ENCODE measurements at places on chromosomes 5 and 9. TPM values are rescaled to one million over a fixed set of nuclear protein-coding genes. Genes with fewer than 3 reads are reported as not detected.
A peak's percentile ranks its signal among the peaks of the same experiment; 100 is the strongest.

Gene PAIP1
- 109 TPM for total RNA-seq

Gene KYAT1
- total RNA-seq, result 8.0 TPM

Gene ELAVL2
- 1.4 TPM for total RNA-seq

Gene LCN9
- 1.7 TPM for total RNA-seq

Gene AFAP1L1
- total RNA-seq, result 0.36 TPM

Gene TSLP
- total RNA-seq, result 0.42 TPM

Gene INSL4
- total RNA-seq, result not detected

Gene INSL6
- total RNA-seq, result not detected

DNA sequence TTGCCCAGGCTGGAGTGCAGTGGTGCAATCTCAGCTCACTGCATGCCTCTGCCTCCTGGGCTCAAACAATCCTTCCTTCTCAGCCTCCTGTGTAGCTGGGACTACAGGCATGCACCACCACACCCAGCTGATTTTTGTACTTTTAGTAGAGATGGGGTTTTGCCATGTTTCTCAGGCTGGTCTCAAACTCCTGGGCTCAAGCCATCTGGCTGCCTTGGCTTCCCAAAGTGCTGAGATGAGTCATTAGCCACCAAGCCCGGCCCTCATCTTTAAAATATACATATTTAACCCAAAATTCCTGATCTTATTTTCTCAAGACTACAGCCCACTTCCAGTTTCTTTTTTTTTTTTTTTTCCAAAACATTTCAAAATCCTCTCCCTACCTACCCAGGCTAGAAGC lies 31.7 kb upstream of the MINAR2 start:
- H3K27me3 ChIP-seq, result no peaks in the 10 kb centered on the region
- no peak for DNase-seq
- H3K4me1 ChIP-seq, result peaks cover 6% of the 10 kb centered on the region
- no peaks in the 10 kb centered on the region for H3K36me3 ChIP-seq
- H3K27ac ChIP-seq, result no peak overlapping the region

DNA sequence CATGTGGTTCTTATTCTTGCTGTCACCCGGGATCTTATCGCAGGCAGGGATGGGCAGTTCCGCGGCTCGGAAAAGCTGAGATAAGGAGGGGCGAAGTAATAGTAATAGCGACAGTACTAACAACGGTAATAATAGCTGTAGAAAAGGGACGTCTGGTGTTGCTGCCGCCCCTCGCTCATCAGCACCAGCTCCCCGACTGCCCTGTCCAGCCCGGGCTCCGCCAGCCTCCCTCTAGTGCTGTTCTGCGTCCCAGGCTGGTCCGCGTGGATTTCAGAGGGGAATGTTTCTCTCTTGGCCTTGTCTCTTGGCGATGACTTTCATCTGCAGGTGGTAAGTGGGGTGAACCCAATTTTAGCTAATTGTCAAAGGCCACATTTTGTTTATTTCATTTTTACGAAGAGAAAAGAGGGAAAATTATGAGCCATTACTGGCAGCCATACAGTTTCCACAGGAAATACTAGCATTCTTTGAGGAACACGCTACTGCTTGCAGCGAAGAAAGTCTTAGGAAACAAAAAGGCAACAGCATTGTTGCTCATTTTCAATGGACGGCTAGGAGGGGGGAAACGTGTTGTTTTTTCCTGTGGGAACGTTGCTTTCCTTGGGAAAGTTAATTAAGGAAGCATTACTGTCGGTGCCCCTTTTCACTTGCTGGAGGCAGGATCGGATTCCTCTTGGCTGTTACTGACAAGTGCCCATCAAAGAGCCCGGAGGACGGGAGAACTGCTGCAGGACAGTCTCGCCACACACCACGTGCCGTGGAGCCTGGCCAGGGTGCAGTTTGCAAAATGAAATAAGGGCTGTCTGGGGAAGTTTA lies 762 bp downstream of the SNCAIP start:
- peaks cover 7% of the 10 kb centered on the region for H3K36me3 ChIP-seq
- DNase-seq, result peak; percentile 33
- peaks cover 59% of the 10 kb centered on the region for H3K4me1 ChIP-seq
- peak overlapping the region; percentile 96 for H3K4me3 ChIP-seq

DNA sequence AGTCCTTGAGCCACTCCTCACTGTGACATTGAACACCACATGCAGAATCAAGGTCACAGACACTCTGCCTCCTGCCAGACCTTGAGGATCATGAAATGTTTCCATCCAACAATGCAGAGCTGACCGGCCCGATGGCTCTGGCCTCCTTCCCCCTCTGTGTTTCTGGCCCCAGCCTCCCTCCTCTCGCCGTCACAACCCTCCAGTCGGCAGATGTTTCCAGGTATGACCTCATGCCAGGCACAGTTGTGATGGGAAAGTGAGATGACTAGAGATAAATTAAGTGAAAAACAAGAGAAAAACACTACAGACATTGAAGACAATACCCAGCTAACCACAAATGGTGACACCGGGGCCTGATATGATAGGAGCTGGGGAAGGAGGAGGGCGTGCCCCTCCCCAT lies 9.8 kb downstream of the NTNG2 start:
- H3K36me3 ChIP-seq, result no peaks in the 10 kb centered on the region
- H3K4me1 ChIP-seq, result no peaks in the 10 kb centered on the region
- no peak overlapping the region for H3K27ac ChIP-seq
- peaks cover 74% of the 10 kb centered on the region for H3K27me3 ChIP-seq

- peaks cover 5% of the 10 kb centered on the region for H3K36me3 ChIP-seq
- no peak overlapping the region for H3K27ac ChIP-seq
- peaks cover 7% of the 10 kb centered on the region for H3K27me3 ChIP-seq
- no peak for DNase-seq
- no peaks in the 10 kb centered on the region for H3K4me1 ChIP-seq
These were observed 20.1 kb downstream of the SYK start for GRCh38 chr9:90821697-90822096.

DNA sequence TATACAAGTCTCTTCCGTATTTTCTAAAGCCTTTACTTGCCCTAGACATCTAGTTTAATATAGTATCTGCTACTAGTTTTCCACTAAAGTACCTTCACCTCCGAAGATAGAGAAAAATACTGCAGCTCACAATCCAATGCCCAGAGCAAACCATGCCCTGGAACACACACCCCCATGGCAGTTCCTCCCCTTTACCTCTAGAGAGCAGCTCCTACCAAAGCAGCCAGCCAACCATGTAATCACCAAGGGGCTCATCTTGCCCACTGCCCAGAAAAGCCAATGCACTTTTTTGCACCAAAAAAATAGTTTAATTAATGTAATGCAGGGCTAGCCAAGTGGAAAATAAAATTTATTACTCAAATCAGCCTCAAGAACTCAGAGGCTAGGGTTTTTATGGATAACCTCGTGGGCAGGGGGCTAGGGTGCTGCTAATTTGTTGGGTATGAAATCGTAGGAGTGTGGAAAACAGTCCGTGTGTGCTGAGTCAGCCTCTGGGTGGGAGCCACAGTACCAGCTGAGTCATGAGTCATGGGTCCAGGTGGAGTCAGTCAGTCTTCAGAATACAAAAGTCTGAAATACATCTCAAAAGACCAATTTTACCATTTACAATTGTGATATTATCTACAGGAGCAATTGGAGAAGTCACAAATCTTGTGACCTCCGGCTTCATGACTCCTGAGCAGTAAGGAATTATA lies 120.1 kb upstream of the ACO1 start:
- DNase-seq, result no peak
- no peak overlapping the region for H3K4me3 ChIP-seq
- H3K4me1 ChIP-seq, result peaks cover 4% of the 10 kb centered on the region
- H3K36me3 ChIP-seq, result no peaks in the 10 kb centered on the region

DNA sequence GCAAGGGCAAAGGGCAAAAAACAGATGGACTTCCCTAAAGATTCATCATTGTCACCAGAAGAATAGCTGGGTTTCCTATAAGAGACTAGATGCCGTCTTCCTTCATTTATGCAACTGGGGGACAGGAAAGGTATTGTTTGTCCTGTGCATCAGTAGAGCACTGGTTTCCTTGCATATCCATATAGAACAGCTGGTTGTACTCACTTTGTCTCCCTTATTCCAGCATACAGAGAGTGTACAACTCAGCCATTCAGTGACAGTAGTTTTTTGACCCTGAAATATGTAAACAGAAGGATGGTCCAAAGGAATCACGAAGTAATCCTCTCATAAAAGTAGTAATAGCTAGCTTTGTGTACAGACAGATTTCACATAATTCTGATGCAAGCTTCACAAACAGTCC lies 22.5 kb upstream of the MAST4 start:
- H3K4me3 ChIP-seq, result no peak overlapping the region
- no peaks in the 10 kb centered on the region for H3K36me3 ChIP-seq
- no peaks in the 10 kb centered on the region for H3K4me1 ChIP-seq
- H3K27me3 ChIP-seq, result peaks cover 32% of the 10 kb centered on the region
- H3K27ac ChIP-seq, result no peak overlapping the region

DNA sequence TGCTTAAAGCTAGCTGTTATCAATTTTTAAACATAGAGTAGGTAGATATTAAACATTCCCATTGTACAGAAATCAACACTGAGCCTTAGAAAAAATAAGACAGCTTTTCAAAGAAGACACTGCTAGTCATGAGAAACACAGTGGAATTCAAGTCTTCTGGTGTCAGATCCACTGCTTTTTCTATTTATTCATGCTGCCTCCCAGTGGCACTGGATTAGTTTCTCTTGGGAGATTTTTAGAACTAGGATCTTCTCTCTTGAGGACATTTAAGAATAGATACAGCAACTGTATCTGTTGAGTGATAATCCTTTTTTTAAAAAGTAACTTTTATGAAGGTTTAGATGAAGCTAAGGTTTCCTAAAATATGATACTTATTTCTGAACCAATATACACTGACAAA lies 1635.4 kb upstream of the C9orf72 start:
- no peak overlapping the region for H3K27ac ChIP-seq
- no peak for DNase-seq
- H3K36me3 ChIP-seq, result no peaks in the 10 kb centered on the region
- no peak overlapping the region for H3K4me3 ChIP-seq
- peaks cover 36% of the 10 kb centered on the region for H3K27me3 ChIP-seq
- peaks cover 20% of the 10 kb centered on the region for H3K4me1 ChIP-seq

- no peaks in the 10 kb centered on the region for H3K27me3 ChIP-seq
- no peaks in the 10 kb centered on the region for H3K36me3 ChIP-seq
- DNase-seq, result no peak
- no peak overlapping the region for H3K27ac ChIP-seq
- H3K4me3 ChIP-seq, result no peak overlapping the region
These were observed 145.5 kb upstream of the PCA3 start for GRCh38 chr9:76618762-76619161.

DNA sequence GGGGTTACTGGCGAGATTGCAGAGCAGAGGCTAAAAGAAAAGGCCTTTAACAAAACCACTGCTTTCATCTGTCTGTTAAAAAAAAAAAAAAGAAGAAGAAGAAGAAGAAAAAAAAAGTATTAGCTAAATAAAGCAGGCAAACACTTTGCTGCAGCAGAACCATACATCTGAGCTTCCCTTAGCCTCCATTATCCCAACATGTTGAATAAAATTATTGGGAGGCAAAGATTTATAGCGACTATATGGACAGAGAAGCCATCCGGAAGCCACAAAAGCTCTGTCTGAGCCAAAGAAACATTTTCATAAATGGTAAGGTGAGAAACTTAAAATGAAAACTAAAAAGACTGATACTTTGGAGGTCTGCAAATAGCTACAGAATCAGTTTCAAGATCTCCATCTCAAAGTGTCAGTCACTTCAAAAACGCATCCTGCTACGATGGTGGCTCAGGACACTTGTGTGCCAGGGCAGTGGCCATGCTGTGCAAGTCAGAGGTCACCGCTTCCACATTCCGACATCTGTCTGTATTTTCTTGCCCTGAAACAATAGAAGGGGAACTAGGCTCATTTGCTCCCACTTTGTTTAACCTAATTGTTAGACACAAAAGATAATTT lies 9.6 kb downstream of the EFNA5 start:
- no peak overlapping the region for H3K27ac ChIP-seq
- peaks cover 2% of the 10 kb centered on the region for H3K36me3 ChIP-seq
- no peaks in the 10 kb centered on the region for H3K27me3 ChIP-seq
- no peak for DNase-seq

DNA sequence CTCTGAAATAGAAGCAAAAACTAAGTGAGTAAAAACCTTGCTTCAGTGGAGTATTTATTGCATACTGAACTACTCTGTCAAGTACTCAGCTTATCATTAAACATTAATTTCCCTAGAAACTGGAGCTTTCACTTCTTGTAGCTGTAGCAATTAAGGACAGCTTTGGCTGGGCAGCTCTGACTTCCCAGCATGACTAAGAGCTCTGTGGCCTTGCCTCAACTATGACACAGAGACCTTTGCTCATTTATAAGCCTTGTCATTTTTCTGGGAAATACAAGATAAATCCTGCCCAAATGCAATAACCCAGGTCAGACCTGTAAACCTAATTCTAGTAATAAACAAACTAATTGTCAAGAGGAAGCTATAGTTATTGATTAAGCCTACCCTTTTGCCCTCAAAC lies 65.4 kb upstream of the STK32A start:
- peak overlapping the region; percentile 86 for H3K27ac ChIP-seq
- H3K36me3 ChIP-seq, result no peaks in the 10 kb centered on the region
- no peak for DNase-seq
- H3K4me3 ChIP-seq, result no peak overlapping the region
- H3K4me1 ChIP-seq, result peaks cover 40% of the 10 kb centered on the region
- no peaks in the 10 kb centered on the region for H3K27me3 ChIP-seq

DNA sequence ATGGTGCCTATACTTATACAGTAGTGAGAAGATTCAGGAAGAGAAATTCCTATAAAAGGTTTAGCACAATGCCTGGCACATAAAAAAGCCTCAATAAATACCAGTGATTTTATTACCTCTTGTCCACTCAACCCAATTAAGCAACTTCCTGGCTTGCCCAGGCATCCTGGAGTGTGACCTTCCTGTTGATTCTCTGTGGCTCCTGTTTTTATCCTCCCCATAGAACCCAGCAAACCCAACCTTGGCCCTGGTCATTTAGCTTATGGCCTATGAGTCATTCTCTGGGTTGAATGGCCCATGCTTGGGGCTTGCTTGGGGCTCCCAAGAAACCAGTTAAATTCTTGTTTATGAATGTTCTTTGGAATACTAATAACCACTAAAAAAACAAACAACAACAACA lies 21.4 kb upstream of the SPARC start:
- peak; percentile 9 for DNase-seq
- H3K36me3 ChIP-seq, result no peaks in the 10 kb centered on the region
- H3K27ac ChIP-seq, result no peak overlapping the region
- no peak overlapping the region for H3K4me3 ChIP-seq
- no peaks in the 10 kb centered on the region for H3K27me3 ChIP-seq

GRCh38 chr5:180387798-180388197 lies 34.7 kb upstream of the GFPT2 start:
- H3K27me3 ChIP-seq, result peaks cover 3% of the 10 kb centered on the region
- no peaks in the 10 kb centered on the region for H3K4me1 ChIP-seq
- no peak overlapping the region for H3K4me3 ChIP-seq
- H3K36me3 ChIP-seq, result no peaks in the 10 kb centered on the region
- no peak for DNase-seq

DNA sequence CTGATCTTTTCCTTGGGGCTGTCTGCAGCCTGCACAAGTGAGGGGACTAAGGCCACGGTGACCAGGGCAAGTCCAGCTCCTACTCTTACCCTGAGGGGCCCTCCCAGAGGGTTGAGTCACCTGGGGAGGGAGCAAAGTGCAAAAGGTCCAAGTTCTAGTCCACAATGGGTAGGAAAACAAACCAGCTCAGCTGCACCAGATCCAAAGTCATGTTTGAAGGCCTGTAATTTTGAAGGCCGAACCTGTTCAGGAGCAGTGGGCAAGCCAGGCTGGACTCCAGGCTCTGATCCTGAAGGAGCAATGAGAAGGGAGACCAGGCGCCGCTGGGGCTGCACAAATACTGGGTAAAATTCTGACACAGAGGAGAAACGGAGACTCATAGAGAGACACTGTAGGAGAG lies 15.8 kb upstream of the TCF7 start:
- peaks cover 10% of the 10 kb centered on the region for H3K27me3 ChIP-seq
- H3K36me3 ChIP-seq, result no peaks in the 10 kb centered on the region
- H3K4me3 ChIP-seq, result no peak overlapping the region
- H3K27ac ChIP-seq, result no peak overlapping the region

All from mesothelial cell of epicardium (in vitro differentiated cells).